ENCODE measurements at places on chromosomes 6 and 20.

GRCh38 chr6:708237-708598, 15.3 kb upstream of the EXOC2 start:
- DNase-seq: no peak

- DNase-seq: no peak
Observed at GRCh38 chr6:127538750-127539264, 19.7 kb upstream of the MTCL3 start.

DNA sequence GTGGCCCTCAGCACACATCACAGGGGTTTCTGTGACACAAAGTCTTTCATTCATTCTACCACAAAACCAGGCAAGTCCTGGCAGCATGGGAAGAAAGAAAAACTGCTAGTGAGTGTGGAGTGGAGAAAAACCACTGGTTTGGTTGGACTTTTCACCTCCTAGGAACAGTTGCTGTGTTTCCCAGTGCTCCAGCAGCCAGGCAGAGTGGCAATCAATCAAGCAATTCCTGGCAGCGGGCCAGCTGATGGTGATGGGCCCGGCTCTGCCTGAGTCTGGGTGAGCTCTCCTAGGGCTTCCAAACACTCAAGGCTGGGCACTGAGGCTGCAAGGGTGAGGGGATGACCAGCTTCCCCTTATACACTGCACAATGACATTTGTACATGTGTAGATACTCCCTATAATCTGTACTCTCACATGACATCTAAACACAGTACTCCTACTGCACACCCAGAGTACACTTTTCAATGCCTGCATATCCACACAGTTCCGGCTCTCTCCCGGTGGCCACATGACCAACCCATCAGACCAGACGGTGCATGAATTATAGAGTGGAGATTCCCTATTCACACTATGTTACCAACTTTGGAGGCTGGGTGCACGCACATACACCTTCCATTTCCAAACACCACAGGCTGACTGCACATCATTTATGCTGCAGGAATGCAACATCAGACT, 156.6 kb downstream of the UNC5CL start:
- DNase-seq: no peak

- DNase-seq: no peak
Observed at GRCh38 chr6:36722365-36722764, 24.7 kb downstream of the RAB44 start.

DNA sequence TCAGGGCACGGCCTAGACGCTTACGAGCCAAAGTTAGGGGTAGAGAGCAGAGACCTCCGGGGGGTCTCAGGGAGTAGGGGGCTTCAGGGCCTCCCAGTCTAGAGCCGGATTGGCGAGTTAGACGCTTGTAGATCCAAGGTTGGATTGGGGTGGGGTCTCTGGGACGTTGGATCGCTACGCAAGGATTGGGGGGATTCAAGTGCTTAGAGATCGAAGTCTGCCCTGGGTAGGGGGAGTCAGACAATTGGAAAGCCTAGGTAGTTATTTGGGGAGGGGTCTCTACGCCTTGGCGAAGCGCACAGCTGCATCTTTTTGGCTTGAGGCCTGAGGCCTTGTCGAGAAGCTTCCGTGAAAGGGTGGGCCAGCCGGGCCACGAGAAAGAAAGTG, 469 bp downstream of the STX16 start:
- peak; percentile 24 for DNase-seq

GRCh38 chr6:51541847-51542246, 545.6 kb downstream of the PKHD1 start:
- no peak for DNase-seq

GRCh38 chr6:12163149-12163548, 127.0 kb upstream of the EDN1 start:
- DNase-seq: no peak

DNA sequence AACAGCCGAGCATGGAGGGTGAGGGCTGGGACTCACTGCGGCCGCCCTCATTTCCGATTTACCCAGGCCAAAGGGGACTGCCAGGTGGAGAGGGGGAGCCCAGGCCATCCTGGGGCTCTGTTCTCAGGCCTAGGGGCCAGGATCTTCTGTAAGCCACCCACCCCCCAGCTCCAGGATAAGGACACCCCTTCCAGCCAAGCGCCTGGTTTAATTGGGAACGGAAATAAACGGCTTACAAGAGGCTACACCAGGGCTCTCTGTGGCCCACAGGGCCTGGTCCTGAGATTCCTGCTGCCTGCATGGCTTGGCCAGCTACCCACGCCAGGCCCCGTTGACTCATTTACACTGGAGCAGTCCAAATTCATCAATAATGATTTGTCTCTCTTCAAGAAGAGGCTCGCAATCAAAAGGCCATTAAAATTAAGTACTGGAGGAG, 68.1 kb upstream of the TOP1 start:
- DNase-seq: no peak

DNA sequence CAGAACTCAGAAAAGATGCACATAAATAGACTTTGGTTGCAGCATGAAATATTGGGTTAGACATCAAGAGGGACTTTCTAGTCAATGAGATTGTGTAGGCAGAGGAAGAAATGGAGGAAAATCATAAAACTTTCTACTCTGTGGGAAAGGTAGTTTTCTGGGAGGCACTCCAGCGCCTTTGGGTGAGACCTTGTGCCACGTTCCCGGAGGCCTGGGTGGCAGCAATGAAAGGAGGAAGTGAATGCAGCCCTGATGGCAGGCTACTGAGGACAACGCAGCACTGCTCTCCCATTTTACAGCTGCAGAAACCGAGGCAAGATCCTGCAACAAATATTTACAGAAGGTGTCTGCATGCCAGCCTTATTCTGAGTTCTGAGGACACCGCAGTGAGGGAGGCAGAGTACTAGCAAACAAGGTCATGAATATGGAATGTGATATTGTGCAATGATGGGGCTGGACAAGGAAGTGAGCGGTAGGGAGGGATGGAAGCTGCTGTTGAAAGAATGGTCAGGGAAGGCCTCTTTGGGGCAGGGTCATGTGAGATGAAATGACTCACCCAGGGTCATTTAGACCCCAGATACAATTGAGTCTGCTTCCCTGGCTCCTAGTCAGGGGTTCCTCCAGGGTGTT, 159.1 kb downstream of the TFAP2C start:
- no peak for DNase-seq

- DNase-seq: no peak
Observed at GRCh38 chr6:20700375-20700774, 166.1 kb downstream of the CDKAL1 start.

GRCh38 chr20:15318682-15319081, 981.3 kb upstream of the FLRT3 start:
- no peak for DNase-seq

All from heart right ventricle (tissue), 16 donors.